ENCODE measurements at places on chromosomes 13 and 19. TPM values are rescaled to one million over a fixed set of nuclear protein-coding genes. Genes with fewer than 3 reads are reported as not detected.

Gene ZNF415
- 11.8 TPM for total RNA-seq

Gene CLIP3
- 19.8 TPM for total RNA-seq

DNA sequence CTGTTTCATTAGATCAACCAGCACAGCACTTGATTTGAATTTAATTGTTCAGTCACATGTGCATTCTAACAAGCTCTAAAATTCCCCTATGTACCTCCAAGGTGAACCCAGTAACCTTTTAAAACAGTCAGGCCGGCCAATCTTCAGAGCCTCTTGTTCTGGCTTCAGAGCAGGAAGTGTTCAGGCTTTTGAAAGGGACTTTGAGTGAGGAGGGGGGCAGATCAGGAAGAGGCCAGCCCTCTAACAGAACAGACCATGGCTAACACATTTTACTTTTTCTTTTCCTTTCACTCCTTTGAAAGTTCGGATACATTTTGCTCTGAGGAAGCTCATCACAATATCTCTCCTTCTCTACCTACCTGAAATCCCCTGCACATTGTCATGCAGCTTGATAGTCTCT is 390.3 kb downstream of the TBC1D4 start:
- H3K27ac ChIP-seq, result no peak overlapping the region
- DNase-seq, result no peak
- no peaks in the 10 kb centered on the region for H3K27me3 ChIP-seq
- no peaks in the 10 kb centered on the region for H3K36me3 ChIP-seq
- H3K4me3 ChIP-seq, result no peak overlapping the region

Gene GIPR
- not detected for total RNA-seq

DNA sequence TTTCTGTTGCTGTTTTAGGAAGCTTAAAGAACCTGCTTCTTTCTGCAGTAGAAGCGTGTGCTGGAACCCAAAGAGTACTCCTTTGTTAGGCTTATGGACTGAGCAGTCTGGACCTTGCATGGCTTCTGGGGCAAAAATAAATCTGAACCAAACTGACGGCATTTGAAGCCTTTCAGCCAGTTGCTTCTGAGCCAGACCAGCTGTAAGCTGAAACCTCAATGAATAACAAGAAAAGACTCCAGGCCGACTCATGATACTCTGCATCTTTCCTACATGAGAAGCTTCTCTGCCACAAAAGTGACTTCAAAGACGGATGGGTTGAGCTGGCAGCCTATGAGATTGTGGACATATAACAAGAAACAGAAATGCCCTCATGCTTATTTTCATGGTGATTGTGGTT is 103.1 kb downstream of the TNFRSF19 start:
- H3K27ac ChIP-seq, result peak overlapping the region; percentile 83
- no peaks in the 10 kb centered on the region for H3K27me3 ChIP-seq
- H3K4me3 ChIP-seq, result no peak overlapping the region
- DNase-seq, result peak; percentile 99

GRCh38 chr13:102203718-102204117 is 198.1 kb downstream of the FGF14 start:
- no peaks in the 10 kb centered on the region for H3K36me3 ChIP-seq
- H3K27me3 ChIP-seq, result no peaks in the 10 kb centered on the region
- no peak for DNase-seq

GRCh38 chr13:41621716-41622431 is 164.5 kb downstream of the RGCC start:
- H3K36me3 ChIP-seq, result no peaks in the 10 kb centered on the region
- no peaks in the 10 kb centered on the region for H3K27me3 ChIP-seq
- H3K4me1 ChIP-seq, result peaks cover 7% of the 10 kb centered on the region
- DNase-seq, result peak; percentile 65

DNA sequence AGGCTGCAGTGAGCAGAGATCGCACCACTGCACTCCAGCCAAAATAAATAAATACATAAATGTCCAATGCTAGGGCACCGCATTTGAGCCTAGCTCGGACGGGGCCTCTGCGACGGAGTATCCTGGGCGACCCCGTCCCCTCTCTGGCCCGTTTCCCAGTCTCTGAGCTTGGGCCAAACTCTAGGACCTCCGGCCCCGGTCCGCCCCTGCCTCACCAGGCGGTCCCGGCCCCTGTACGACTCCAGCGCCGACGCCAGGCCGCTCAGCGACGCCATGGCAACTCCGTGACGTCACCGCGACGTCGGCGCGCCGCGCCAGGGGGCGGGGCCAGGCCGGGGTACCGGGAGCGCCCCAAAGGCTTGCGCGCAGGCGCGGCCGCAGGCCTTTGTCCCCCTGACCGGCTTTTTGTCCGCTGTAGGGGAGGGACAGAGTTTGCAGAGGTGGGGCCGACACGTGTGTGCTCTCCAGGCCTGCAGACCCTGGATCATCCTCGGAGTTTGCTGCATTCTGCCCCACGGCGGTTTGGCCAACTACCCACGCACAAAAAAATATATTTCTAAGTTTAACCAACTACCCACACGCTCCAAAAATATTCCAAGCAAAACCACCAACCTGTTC is at the start of gene PEX11G:
Gene PEX11G (minus strand): TSS at position 300 of the 618 bp plus-strand sequence. CDS start 25 bp downstream, at position 275.
- H3K4me1 ChIP-seq, result peaks cover 4% of the 10 kb centered on the region
- no peaks in the 10 kb centered on the region for H3K36me3 ChIP-seq
- H3K4me3 ChIP-seq, result peak within 1 kb of the TSS; percentile 65
- peak within 1 kb of the TSS; percentile 78 for H3K27ac ChIP-seq
- DNase-seq, result peak; percentile 81

Gene CGB3
- total RNA-seq, result not detected

Measured in fibroblast of lung (primary cell).